ENCODE measurements at places on chromosomes 3 and 15. TPM values are rescaled to one million over a fixed set of nuclear protein-coding genes. Genes with fewer than 3 reads are reported as not detected.

MAP2K5 gene
- 12.6 TPM for total RNA-seq

MTHFS gene
- 9.3 TPM for total RNA-seq

FAM162A gene
- 4.9 TPM for total RNA-seq

SPINK8 gene
- total RNA-seq = not detected

LZTFL1 gene
- total RNA-seq = 20.4 TPM

CSPG4 gene
- 7.5 TPM for total RNA-seq

SLC6A1 gene
- not detected for total RNA-seq

IMPG2 gene
- 1.2 TPM for total RNA-seq

TERC gene
- total RNA-seq = 374 TPM

CADPS gene
- not detected for total RNA-seq

CAMK2N2 gene
- not detected for total RNA-seq

Measured in placental epithelial cell (primary cell).